ENCODE measurements at places on chromosomes 2 and 18. TPM values are rescaled to one million over a fixed set of nuclear protein-coding genes. Genes with fewer than 3 reads are reported as not detected.

The STK36 gene
- polyA plus RNA-seq, result 15.8 TPM

The REG1B gene
- polyA plus RNA-seq, result 10.8 TPM

The RAB6D gene
- 1.2 TPM for polyA plus RNA-seq

The SMAD7 gene
- polyA plus RNA-seq, result 19.0 TPM

The SGPP2 gene
- 25.1 TPM for polyA plus RNA-seq

DNA sequence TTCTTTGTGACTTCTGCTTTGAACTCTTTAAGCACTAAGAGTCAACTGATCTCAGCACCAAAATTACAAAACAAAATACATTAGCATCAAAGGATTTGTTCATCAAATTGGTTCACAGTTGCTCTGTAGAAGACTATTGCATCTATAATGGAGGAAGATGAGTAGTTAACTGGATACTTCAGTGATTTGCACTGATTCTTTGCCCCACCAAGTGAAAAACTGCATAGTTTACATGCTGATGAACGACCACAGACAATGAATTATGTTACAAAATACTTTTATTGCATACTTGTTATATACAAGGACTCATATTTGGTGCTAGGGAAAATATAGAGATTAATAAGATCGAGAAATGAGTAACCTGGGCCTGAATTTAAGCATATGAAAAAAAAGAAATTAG, 107.2 kb downstream of the SCG2 start:
- DNase-seq, result no peak

DNA sequence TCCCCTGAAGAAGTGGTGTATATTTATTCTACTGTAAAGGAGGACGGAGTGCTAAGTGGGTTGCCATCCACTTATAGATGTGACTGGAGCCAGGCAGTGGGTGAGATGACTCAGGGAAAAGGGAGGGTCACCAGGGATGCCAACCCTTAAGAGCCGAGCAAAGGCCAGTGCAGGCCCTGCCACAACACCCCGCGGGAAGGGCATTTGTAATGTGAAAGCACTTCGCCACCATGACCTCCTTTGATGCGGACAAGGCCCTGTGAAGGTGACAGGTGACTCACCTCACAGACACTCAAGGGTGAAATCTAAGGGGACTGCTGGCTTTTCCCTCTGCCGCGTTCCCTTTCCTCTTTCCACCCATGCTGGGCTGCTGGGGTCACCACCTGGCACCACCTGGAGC, 50.2 kb upstream of the MRPL33 start:
- DNase-seq, result no peak

GRCh38 chr2:20304411-20304810, 46.2 kb downstream of the PUM2 start:
- DNase-seq, result no peak

- DNase-seq, result no peak
Measured at GRCh38 chr2:128901572-128902391, 583.1 kb upstream of the HS6ST1 start.

DNA sequence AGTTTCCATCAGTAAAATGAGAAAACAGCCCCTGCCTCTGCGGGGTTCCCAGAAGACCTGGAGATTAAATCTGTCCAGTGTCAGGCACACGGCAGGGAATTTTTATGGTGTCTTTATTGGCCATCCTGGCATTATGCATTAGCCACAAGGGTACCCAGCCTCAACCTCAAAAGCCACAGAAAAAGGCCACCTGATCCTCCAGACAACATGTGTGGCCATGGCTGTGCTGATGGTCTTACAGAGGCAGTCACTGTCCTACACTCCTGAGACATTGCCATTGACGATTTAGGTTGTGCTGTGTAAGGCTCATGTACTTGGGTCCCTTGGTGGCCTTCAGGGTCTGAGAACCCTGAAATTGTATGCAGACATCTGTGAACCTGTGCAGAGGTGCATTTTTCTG, 115.6 kb downstream of the SMAD7 start:
- DNase-seq, result no peak

DNA sequence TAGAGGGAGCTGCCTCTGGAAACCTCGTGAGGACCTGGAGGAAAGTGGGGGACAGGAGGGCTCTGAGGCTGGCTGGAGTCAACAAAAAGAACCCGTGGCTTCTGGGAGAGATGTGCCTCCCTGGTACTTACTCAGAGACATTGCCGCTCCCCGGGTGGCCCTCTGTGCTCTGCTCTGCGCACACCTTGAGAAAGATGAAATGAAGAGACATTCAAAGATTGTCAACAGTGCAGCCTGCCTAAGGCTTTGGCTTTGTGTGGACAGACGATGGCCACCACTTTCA, 14.5 kb downstream of the CYS1 start:
- no peak for DNase-seq

DNA sequence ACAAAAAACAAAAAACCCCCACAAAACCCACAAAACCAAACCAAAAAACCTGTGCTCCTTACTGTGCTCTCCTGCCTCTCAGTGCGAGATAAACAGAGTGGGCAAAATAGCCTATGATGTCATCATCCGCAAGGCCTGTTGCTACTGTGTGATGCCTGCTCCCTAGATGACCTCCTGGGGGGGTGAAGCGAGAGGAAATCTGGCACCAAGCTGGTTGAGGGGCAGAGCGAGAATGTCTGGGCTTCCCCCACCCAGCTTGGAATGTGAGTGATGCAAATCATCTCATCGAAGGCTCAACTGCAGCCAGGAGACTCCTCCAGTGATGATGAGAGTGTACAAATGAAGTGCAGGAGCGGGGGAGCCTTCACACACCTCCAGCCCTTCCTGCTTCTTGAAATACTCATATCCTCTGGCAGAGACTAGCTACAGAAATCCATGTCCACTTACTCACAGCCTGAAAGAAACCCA, 57.7 kb upstream of the MAP4K3 start:
- DNase-seq, result no peak

Data from sigmoid colon (tissue), 7 donors.